Activated naive CD4-positive, alpha-beta T cell treated with Interleukin-2 at 50 U/mL for 16 hours (primary cell): ENCODE measurements at places on chromosomes 3 and 15.

- DNase-seq, result no peak
Observed at GRCh38 chr15:91889111-91889815, 35.8 kb downstream of the SLCO3A1 start.

- DNase-seq, result no peak
Observed at GRCh38 chr3:149572796-149573414, 84.9 kb downstream of the WWTR1 start.

DNA sequence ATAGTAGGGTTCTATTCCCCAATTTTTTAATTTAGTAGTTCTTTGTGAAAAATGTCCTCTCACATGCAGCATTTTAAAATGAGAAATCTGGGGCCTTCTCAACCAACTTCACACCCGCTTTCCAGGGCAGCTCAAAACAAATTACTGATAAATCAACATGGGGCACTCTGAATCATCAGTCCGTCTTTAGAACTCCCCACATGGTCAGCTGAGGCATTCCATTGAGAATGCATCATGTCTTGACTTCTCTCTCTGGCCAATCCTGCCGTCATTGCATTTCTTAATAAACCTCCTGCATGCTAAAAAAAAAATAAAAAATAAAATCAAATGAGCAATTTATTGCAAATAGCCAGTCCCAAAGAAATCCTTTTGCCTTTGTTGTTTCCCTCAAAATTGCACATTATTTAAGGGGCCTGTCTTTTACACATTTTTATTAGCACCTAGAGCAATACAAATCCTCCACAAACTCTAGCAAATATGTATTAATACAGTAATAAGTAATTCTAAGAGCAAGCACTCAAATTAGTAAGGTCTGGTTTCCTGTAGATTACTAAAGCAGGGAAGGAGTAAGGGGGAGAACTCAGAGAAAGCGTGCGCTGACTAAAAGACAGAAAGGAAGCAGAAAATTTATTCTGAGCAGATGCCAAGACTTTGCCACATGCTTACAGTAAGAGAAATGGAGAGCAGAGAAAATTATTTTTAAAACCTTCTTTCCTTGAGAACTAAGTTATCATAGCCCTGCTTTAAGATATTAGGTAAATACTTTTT lies 175.7 kb downstream of the TNIK start:
- no peak for DNase-seq

- no peak for DNase-seq
Observed at GRCh38 chr3:172334671-172335207, 113.5 kb downstream of the GHSR start.

GRCh38 chr3:17562845-17563244 lies 179.6 kb downstream of the TBC1D5 start:
- DNase-seq, result no peak

DNA sequence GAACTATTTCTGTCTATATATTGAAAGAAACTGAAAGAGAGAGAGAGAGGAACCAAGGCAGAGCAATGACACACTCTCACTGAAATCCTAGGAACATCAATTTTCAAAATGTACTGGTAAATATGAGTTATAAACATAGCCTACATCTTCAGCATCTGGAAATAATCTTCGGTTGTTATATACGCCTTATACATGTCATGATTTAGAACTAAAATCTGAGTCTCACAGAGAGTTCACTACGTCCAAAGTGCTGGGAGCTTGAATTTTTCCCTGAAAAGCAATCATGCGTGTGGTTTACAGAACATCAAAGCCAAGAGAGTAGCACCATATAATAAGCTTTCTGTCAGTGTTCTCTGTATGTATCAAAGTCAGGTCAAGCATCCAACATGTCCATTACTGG lies 420.0 kb upstream of the CBLB start:
- DNase-seq, result no peak

- DNase-seq, result no peak
Observed at GRCh38 chr3:125136515-125136914, 76.0 kb downstream of the SLC12A8 start.

- no peak for DNase-seq
Observed at GRCh38 chr3:174242311-174243041, 616.7 kb upstream of the NAALADL2 start.
